DND-41 (cell line): ENCODE measurements at places on chromosomes 4 and X.

- no peak overlapping the region for H3K4me3 ChIP-seq
- DNase-seq: no peak
Observed at GRCh38 chr4:1404573-1405253, 1.5 kb downstream of the NKX1-1 start.

GRCh38 chr4:173572493-173573129 lies 42.6 kb upstream of the HAND2 start:
- H3K4me1 ChIP-seq: no peaks in the 10 kb centered on the region
- no peak for DNase-seq
- no peaks in the 10 kb centered on the region for H3K36me3 ChIP-seq
- no peak overlapping the region for H3K27ac ChIP-seq
- no peak overlapping the region for H3K4me3 ChIP-seq

GRCh38 chr4:55560096-55560495 lies 13.4 kb upstream of the CLOCK start:
- H3K36me3 ChIP-seq: no peaks in the 10 kb centered on the region
- H3K27me3 ChIP-seq: peaks cover 2% of the 10 kb centered on the region
- DNase-seq: no peak
- H3K4me1 ChIP-seq: no peaks in the 10 kb centered on the region

GRCh38 chr4:76449362-76449767 lies 14.3 kb downstream of the SHROOM3 start:
- H3K27ac ChIP-seq: no peak overlapping the region
- peaks cover 3% of the 10 kb centered on the region for H3K27me3 ChIP-seq
- no peak for DNase-seq
- H3K4me1 ChIP-seq: no peaks in the 10 kb centered on the region
